GM23338 (cell line): ENCODE measurements at places on chromosomes 2 and 18. TPM values are rescaled to one million over a fixed set of nuclear protein-coding genes. Genes with fewer than 3 reads are reported as not detected.

DNA sequence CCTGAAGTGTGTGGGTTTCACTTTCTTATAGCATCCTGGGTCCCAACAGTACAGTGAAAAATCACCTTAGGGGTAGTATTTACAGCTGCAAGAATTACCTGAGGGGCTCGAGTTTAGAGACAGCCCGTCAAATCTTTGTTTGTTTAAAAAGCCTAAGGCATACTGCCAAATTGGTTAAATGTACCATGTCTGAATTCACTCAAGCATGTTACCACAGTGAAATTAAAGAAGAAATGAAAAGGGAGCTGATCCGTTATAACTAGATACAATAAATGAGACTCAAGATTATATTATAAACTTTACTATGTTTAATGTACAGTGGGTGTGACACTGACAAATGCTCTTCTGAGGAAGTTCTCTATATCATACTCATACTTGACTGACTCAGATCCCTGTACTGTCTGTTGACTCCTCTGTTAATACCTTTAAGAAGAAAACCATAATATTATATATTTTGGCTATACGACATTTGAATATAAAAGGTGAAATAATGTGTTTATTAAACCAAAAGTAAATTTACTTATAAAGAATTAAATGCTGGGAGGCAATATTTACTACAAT lies 107.3 kb downstream of the TMEFF2 start:
- DNase-seq, result no peak

GRCh38 chr2:136141510-136142149 lies 23.7 kb upstream of the CXCR4 start:
- no peak for DNase-seq

GRCh38 chr2:47373747-47374146 lies 29.2 kb upstream of the MSH2 start:
- peak; percentile 56 for DNase-seq

- no peak for DNase-seq
Observed at GRCh38 chr2:118992740-118993391, 50.9 kb downstream of the MARCO start.

- no peak for DNase-seq
Observed at GRCh38 chr2:19898592-19899329, 3.0 kb downstream of the TTC32 start.

GRCh38 chr18:62759704-62760402 lies 44.5 kb downstream of the PHLPP1 start:
- peak; percentile 61 for DNase-seq

DNA sequence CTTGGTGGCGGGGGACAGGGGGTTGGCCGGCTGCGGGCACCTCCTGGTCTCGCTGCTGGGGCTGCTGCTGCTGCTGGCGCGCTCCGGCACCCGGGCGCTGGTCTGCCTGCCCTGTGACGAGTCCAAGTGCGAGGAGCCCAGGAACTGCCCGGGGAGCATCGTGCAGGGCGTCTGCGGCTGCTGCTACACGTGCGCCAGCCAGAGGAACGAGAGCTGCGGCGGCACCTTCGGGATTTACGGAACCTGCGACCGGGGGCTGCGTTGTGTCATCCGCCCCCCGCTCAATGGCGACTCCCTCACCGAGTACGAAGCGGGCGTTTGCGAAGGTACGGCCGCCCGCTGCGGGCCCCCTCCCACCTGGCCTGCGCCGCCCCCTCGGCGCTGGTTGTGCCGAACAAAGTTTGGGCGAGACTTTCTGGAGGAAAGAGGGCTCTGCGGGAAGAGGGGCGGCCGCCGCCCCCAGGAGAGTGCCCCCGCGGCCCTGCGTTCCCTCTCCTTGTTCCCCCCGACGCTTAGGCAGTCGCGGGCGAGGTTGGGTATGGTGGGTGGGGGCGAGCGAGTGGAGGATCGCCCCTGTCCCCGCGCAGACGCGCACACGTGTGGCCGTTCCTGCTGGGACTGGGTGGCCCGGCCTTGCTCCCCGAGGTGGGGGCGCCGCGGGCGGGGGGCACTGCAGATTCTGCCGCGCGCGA lies 866 bp downstream of the CRIM1 start:
- DNase-seq, result peak; percentile 58

- no peak for DNase-seq
Observed at GRCh38 chr18:3911413-3911812, 461.4 kb downstream of the TGIF1 start.

DNA sequence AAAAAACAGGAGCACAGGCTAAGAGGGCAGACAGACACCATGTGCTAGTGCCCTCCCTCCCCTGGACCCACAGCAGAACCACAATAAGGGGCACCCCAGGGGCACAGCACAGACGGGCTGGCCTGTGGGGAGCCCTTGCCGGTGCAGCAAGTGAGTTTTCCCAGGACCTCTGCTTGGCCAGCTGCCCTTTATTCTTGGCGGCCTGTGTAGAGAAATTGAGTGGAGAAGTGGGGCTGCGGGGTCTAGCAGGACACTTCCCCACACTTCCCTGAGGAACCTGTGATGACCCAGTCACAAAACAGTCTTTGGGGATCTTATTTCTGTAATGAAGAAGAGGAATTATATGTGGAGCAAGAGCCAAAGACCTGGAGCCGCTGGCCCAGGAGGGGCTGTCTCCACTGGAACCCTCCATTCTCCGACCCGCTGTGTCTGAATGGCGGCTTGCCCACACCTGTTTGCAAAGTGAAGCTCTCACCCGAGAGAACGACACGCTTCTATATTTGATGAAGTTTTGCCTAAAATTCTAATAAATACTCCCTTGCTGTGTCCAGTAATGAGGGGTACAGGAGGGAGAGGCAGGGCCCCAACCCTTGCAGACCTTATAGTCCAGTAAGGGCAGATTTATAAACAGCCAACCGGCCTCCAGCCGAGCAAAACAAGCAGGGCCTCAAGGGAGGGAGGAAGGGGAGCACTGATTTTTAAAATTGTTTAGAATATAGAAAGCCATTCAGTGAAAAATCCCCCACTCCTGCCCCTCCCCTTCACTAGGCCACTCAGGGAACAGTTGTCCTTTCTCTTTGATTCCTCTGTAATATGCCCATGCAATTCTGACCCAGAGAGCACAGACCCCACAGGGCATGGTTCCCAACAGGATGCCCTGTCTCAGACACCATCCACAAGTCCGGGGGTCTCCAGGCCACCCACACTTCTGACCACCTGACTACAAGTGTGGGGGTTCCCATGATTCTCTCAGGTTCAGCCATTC lies 44.7 kb upstream of the SNED1 start:
- no peak for DNase-seq

- no peak for DNase-seq
Observed at GRCh38 chr2:82508702-82509101, 1950.4 kb downstream of the SUCLG1 start.

DNA sequence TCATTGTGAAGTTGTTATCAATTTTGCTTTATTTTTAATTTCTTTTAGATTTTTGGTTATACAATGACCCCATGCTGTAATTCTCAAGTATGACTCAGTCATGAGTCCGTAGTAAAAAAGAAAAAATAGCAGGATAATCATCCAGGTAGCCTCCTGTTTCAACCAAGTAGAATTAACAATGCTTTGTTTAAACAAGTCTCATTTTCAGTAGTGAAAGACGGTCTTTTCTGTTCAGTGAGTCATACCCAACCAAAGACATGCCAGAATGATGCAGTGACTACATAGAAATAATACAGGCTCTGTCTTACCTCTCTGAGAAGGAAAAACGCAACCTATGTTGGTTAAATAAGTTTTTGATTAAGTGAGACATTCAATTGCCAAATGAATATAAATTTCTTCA lies 67.8 kb upstream of the DSC1 start:
- DNase-seq, result no peak

DNA sequence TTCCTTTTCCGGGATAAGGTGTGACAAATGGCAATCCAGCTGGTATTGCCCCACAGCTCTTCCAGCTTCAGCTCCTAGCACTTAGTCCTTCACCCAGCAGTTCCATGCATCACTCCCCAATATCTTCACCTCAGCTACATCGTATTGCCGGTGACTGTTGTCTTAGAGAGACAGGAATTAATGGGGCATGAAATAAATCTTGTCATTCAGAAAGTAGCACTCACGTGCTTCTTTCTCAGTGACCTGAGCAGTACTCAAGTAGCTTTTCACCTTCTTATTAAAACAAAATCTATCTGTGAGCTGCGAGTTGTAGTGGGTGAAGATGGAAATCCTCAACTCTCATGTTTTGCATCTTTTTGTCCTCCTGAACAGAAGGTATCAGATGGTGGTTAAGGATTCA lies 72.8 kb downstream of the PTH2R start:
- DNase-seq, result no peak

DNA sequence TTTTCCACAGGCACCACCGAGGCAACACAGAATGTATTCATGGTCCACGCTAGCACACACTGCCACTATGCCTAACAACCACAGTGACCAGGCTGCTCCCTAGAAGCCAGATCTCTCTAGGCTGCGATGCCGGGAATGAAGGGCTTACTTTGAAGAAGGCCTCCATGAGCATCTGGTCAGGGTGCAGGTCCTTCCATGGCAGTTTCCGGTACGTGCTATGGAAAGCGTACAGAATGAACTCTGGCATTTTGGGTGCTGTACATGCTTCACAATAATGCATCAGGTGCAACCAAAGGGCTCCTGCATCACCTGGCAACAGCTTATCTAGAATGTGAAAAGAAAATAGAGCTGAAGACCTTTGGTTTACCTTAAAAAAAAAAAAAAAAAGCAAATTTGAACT lies 44.9 kb downstream of the SIGLEC15 start:
- no peak for DNase-seq

DNA sequence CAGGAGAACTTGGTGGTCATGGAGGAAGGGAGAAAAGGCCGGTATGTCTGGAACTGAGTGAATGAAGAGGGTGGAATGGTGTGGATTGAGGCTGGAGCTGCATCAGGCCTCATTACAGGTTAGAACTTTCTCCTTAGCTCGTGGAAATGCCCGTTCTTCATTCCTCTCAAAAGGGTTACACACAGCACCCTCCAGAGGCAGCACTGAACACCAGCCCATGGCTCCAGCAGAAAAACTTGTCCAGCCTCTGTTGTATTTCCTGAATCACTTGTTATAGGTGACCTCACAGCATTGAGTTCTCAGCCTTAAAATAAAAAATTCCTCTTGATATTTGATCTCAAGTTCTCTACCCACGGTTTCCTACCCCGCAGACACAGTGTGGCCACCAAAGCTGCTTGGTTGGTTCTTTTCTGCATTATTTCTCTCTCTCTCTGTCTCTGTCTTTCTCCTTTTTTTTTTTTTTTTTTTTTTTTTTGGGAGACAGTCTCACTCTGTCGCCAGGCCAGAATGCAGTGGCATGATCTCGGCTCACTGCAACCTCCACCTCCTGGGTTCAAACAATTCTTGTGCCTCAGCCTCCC lies 89.6 kb downstream of the ITGB1BP1 start:
- DNase-seq, result peak; percentile 76

DNA sequence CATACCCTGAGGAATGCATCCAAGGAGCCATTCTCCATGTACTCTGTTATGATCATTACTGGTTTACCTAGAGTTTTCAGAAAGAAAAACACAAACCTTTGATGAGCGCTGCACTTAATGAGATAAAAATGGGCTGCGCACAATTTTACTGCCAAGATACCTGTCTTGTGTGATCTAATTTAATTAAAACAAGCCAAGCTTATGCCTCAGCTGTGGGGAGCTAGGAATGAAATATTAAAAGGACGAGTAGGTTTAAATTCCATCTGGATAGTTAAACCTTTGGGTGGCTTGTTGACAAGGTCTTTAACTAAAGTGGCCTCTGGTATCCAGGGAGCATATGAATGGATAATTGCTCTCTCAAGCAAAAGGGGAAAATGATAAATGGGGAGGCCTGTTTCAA lies 135.0 kb downstream of the EPHA4 start:
- DNase-seq, result no peak

OR6B2 gene
- not detected in 2 replicates for polyA plus RNA-seq

UCN gene
- polyA plus RNA-seq, result 0.30 and 0.99 TPM in 2 replicates

OSR1 gene
- polyA plus RNA-seq, result 0.23 TPM in 1 of 2 replicates, not detected in the other

LONRF2 gene
- 0.03 and 0.05 TPM in 2 replicates for polyA plus RNA-seq

METTL21A gene
- 106 and 118 TPM in 2 replicates for polyA plus RNA-seq

WIPF1 gene
- polyA plus RNA-seq, result 3.0 and 4.8 TPM in 2 replicates

APCDD1 gene
- polyA plus RNA-seq, result 0.31 and 0.61 TPM in 2 replicates

INHA gene
- 0.56 and 1.5 TPM in 2 replicates for polyA plus RNA-seq
